ENCODE measurements at places on chromosomes 7 and 10. TPM values are rescaled to one million over a fixed set of nuclear protein-coding genes. Genes with fewer than 3 reads are reported as not detected.

- DNase-seq: no peak
Measured at GRCh38 chr7:93198472-93198871, 27.8 kb downstream of the HEPACAM2 start.

DNA sequence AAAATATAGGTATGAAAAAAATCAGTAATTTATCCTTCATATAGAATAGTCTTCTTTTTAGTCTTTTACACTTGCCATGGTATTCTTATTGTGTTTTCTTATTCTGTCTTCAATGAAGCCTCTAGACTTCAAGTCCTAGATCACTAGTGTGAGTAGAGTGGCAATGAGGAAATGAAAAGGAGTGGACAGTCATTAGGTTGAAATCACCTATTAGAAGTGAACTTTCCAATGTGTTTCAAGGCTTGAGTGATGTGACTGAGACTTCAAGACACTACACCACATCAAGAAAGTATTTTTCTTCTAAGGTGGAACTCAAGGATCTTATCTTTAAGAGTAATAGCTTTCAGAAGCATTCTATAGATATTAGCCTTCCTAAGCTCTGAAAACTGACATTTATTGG, 357.8 kb upstream of the MBL2 start:
- no peak for DNase-seq

Gene FFAR4
- not detected for polyA plus RNA-seq

Gene GLI3
- polyA plus RNA-seq: 7.2 TPM

Gene ITGA8
- 0.25 TPM for polyA plus RNA-seq

Gene GIMAP4
- polyA plus RNA-seq: not detected
